Subcutaneous preadipocyte (primary cell): ENCODE measurements at places on chromosomes 3 and 15. TPM values are rescaled to one million over a fixed set of nuclear protein-coding genes. Genes with fewer than 3 reads are reported as not detected.

The SLC12A8 gene
- 1.6 and 1.8 TPM in 2 replicates for total RNA-seq

The SQOR gene
- 191 and 376 TPM in 2 replicates for total RNA-seq

The PPP4R2 gene
- 44.1 and 54.7 TPM in 2 replicates for total RNA-seq

The TMC3 gene
- total RNA-seq = not detected in 2 replicates

The CPOX gene
- total RNA-seq = 20.9 and 24.6 TPM in 2 replicates

The TMEM45A gene
- 20.7 and 39.7 TPM in 2 replicates for total RNA-seq

The CACNA1D gene
- under 0.01 TPM in 1 of 2 replicates, not detected in the other for total RNA-seq

The TM4SF18 gene
- total RNA-seq = 0.37 and 0.39 TPM in 2 replicates

The KBTBD8 gene
- total RNA-seq = 0.73 and 3.1 TPM in 2 replicates

The DHX30 gene
- 68.0 and 91.9 TPM in 2 replicates for total RNA-seq

The DNAJA4 gene
- 1.1 and 2.0 TPM in 2 replicates for total RNA-seq

The SPTBN5 gene
- total RNA-seq = under 0.01 and 0.20 TPM in 2 replicates

The IL16 gene
- 1.6 and 4.0 TPM in 2 replicates for total RNA-seq

The ZNF80 gene
- total RNA-seq = not detected in 2 replicates

The CAV3 gene
- not detected in 2 replicates for total RNA-seq

The CCR8 gene
- not detected in 2 replicates for total RNA-seq

The GLDN gene
- 0.37 and 0.59 TPM in 2 replicates for total RNA-seq

The GRIP2 gene
- not detected in 2 replicates for total RNA-seq

The TPRG1 gene
- total RNA-seq = 0.78 and 3.3 TPM in 2 replicates

The AP3B2 gene
- under 0.01 TPM in 2 replicates for total RNA-seq

The ATR gene
- total RNA-seq = 33.1 and 36.8 TPM in 2 replicates

The AGBL1 gene
- total RNA-seq = not detected in 2 replicates

The IL17RD gene
- total RNA-seq = 3.1 and 3.7 TPM in 2 replicates

The WDR72 gene
- not detected in 2 replicates for total RNA-seq

The COL6A5 gene
- total RNA-seq = not detected in 2 replicates

The MYO5C gene
- total RNA-seq = 0.20 and 0.73 TPM in 2 replicates

The CCR9 gene
- total RNA-seq = not detected in 2 replicates

The NSUN3 gene
- total RNA-seq = 8.1 and 15.4 TPM in 2 replicates

The LRRC2 gene
- total RNA-seq = 0.78 and 1.1 TPM in 2 replicates

The ANKRD34C gene
- total RNA-seq = not detected in 2 replicates

The MCTP2 gene
- total RNA-seq = 1.5 and 3.5 TPM in 2 replicates

The CLDN1 gene
- total RNA-seq = 0.20 TPM in 1 of 2 replicates, not detected in the other

The COLQ gene
- 0.37 and 0.98 TPM in 2 replicates for total RNA-seq
